ENCODE measurements at places on chromosomes 12 and 14.
A peak's percentile ranks its signal among the peaks of the same experiment; 100 is the strongest.

DNA sequence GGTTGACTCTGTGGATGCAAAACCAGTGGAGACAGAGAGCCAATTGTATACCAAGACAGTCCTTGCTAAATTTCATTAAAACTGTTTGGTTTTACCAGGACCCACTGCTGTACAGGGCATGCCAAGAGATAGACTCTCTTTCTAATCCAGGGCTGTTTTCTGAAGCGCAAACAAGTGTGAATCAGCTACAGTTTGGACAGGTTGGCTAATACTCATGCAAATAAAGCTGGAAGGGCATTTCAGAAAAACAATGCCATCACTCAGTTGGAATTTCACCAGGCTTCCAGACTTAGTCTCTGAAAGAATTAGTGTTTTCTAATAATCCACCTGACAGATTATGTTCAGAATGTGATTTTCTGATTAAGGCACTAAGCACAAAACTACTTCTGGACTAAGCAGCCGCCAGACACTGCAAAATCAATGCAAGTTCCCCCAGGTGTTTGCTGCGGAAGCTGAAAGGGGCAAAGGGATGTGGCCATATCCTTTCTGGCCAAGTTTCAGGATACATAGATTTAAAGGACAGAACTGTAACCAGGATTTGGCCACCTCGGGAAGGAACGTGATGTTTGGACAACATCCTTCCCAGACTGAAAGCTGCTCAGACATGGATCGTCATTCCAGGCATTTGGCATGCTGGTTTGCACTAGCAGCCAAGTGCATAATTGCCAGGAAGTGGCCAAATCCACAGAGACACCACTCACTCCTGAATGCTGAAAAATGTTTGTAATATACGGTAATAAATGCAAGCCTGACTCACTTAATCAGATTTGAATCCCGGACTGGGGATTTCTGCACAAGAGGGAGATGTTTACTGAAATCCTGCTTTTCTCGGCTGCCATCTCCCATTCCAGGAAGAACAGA is 32.0 kb upstream of the CDKN3 start:
- DNase-seq, result no peak

DNA sequence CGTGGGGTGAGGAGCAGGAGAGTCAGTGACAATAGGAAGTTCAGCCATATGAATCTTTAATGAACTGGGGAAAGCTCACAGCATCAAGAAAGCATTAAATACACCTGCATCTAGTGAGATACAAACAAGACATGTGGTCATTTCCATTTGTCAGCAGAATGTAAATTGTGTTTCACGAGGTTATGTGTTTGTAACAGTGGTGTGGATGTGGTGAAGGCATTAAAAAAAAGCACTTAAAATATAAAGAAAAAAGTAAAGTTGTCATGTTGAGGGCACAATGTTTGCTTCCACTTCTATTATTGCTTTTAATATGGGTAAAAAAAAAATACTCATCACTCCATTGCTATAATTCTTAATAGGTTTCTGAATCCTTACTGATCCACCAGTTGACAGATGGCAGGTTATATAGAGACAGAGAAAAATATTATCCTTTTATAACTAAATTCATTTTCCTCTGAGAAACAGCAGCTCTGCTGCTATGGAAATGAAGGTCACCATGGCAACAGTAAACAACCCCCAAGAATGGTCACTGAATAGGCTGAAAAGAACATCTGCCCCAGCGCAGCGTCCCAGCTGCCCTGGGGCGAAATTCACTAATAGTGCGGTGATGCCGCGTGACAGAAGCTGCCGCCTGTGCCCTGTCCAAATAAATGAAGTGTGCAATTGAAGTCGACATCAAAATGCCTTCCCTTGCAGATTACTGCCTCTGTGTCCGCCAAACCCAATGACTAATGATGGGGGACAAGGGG is 226.1 kb downstream of the FOXN3 start:
- peak; percentile 44 for DNase-seq

GRCh38 chr12:52015532-52016041 is 8.8 kb downstream of the TAMALIN start:
- no peak for DNase-seq

GRCh38 chr12:52542785-52543318 is 10.1 kb downstream of the KRT71 start:
- DNase-seq, result no peak

- DNase-seq, result no peak
Measured at GRCh38 chr12:1691123-1692007, 495 bp downstream of the ADIPOR2 start.

DNA sequence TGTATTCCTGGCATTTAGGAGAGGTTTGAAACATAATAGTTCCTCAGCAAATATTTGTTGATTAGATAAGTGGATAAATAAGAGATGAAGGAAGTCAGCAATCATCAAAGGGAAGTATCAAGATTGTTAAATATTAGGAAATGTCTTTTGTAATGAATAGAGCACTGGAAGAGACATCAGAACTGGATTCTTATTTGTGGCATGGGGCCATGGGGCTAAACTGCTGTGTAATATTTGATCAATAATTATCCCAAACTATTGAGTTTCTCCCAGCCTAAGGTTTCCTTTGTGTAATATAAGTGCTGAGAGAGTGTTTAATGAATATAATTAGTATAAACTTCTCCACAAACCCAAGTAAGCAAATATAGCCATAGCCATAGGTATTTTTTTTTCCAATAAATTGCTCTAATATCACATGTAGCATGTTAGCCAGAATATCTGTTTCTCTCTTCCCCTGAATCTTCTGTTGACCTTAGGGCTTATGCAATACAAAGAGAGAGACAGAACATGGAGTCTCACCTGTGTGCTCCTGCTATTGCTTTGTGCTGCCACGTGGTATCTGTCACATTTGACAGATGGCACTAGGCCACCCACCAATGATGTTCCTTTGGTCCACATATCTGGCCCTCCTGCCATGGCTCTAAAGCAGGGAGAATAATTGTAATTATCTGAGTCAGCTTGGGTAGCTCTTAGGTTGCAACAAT is 658.7 kb downstream of the SOX5 start:
- no peak for DNase-seq

DNA sequence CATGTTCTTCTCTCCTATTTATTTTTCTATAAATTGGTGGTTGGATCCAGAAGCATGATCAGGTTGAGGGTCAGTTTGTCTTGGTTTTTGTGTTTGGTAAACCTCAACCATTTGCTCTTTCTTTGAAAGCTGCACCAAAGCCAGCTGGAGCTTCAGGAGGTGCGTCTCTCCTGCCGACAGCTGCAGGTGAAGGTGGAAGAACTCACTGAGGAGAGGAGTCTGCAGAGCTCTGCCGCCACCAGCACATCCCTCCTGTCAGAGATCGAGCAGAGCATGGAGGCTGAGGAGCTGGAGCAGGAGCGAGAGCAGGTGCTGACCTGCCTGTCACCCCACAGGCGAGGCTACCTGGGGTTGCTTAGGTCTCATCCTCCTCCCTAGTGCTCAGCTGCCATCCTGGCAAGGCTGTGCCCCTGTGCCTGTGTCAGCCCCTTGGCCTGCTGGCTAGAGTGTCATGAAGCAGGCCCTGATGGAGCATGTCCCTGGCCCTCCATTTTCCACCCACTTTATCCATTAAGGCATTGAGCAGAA is 45.0 kb downstream of the RAB35 start:
- no peak for DNase-seq

DNA sequence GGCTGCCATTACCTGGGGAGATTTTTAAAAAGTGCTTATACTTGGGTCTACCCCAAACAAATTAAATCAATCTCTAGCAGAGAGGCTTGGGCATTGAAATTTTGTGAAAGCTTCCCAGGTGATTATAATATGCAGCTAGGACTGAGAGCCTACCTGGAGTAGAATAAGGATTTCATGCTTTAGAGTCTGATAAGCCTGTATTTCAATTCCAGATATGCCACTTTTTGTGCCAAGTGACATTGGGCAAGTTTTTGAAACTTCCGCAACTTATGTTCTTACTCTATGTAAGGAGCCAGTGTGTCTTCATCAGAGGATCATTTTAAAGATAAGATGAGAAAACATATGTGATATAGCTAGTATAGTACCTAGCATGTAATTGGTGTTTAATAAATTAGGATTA is 159.8 kb upstream of the LRIG3 start:
- DNase-seq, result no peak

DNA sequence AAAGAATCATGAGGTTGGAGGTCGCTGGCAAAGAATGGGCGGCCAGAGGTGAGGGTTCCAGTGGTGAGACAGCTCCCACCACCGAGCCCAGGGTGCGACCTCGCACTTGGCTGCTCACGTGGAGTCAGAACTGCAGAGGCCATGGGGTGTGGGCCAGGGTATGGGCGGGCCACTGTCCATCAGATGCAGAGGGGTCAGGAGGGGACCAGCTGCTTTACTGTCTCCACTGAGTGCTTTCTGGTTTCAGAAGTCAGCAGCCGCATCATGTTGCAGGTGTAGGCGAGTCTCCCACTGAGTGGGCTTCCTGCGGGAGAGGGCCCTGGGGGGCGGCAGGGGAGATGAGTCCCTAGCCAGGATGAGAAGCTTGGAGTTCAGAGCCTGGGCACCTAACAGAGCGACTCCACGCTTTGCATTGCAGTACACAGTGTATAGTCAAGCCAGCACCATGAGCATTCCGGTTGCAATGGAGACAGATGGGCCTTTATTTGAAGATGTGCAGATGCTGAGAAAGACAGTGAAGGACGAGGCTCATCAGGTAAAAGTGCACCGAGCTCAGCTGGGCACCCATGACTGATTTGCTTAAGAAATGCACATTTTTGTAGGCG is 46.9 kb upstream of the DYNC1H1 start:
- DNase-seq, result no peak

- no peak for DNase-seq
Measured at GRCh38 chr12:12379831-12380730, 23.2 kb downstream of the BORCS5 start.

DNA sequence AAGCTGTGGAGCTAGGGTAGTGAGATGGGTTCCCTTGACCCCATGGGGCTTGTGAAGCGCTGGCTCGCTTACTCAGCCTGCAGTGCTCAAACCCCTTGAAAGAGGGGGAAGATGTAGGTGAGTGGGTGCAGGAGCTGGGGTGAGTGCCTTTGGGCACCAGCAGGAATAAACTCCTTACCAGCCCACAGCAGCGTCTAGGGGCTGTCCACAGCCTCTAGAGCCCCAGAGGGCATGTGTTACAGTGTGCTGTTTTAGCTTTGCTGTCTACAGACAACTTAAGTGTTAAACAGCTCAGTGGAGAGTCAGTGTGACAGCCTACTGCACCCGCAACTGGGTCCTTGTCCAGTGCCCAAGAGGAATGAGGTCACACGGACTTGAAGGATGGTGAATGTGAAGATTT is 48.0 kb downstream of the TSPAN8 start:
- no peak for DNase-seq

DNA sequence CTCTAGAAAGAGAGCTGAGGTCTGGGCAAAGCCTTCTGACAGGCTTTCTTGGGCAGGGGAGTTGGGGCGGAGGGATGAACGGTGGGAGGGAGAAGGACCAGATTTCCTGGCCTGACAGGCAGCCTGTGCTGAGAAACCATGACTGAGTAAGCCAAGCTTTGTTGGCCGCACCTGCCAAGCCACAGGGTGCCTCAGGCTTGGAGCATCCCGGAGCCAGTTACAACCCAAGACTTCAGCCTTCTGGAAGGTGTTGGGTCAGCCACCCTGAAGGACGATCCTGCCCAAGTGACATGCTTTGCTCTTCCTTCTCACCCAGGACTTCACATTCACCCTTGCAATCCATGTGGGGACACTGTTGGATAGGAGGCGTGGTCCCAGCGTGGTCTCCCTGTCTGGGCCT is 21.0 kb upstream of the AQP2 start:
- no peak for DNase-seq

- DNase-seq, result no peak
Measured at GRCh38 chr14:23640524-23641141, 4.5 kb downstream of the DHRS2 start.

GRCh38 chr14:61643555-61643954 is 51.8 kb upstream of the HIF1A start:
- no peak for DNase-seq

- no peak for DNase-seq
Measured at GRCh38 chr12:126862500-126862899, 1404.5 kb upstream of the TMEM132C start.

GRCh38 chr12:19129486-19130223 is at the start of gene PLEKHA5:
TSS of gene PLEKHA5 (plus strand) at chr12:19129733. CDS start at chr12:19129800, 67 bp downstream.
- DNase-seq, result peak; percentile 67

DNA sequence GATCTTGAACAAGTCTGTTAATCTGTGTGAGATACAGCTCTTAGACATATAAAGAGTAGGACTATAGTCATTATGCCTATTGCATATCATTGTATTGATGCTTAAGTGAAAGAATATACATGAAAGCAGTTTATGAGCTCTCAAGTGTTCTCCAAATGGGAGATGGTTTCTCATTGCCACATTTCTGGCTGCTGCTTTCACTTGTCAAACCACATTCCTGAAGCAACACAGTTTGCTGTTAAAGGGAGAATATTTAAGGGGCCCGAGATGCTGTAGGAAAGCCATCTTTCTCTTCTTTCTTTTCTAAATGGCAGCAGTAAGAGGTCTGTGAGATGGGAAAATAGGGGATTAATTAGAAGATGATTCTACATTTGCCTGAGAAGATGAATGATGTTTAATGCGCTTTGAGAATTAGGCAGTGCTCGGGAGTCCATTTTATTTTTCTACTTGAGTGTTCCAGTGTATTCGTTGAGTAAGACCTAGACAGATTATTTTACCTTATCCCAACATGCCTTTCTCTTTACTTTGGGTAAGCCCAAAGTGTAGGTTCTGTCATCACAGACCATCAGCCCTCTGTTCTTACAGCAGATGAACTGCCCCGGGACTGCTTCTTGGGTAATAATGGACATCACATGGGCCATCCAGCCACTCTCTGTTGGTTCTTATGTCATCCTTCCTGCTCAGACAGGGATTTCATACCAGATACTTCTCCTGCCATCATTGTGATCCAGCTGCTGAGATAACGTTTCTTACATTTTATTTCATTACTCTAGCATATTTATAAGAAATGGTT is 35.6 kb downstream of the ANO4 start:
- no peak for DNase-seq

- peak; percentile 19 for DNase-seq
Measured at GRCh38 chr12:58803908-58804307, 116.4 kb downstream of the LRIG3 start.

- DNase-seq, result no peak
Measured at GRCh38 chr14:91400696-91401095, 16.9 kb downstream of the CCDC88C start.

All from head of caudate nucleus (tissue), 42 donors.